Right forelimb (tissue), 1 donor: ENCODE measurements at places on chromosomes 11 and 22.

DNA sequence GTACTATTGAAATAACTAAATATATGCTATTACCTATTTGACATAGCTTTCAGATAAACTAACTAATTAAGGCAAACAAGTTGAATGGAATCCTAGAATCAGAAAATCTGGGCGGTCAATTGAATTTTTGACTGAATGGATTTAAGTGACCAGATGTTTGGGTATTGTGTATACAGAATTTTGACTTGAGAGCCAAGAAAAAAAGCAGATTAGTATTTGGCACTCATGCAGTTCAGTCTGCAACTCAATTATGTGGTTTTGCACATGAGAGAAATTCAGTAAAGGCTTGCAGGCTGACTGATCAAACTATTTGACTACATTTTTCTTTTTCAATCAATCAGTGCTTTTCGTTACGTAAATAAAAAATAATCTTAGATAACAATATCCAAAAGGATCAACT lies 254.8 kb downstream of the GUCY1A2 start:
- no peak for DNase-seq

DNA sequence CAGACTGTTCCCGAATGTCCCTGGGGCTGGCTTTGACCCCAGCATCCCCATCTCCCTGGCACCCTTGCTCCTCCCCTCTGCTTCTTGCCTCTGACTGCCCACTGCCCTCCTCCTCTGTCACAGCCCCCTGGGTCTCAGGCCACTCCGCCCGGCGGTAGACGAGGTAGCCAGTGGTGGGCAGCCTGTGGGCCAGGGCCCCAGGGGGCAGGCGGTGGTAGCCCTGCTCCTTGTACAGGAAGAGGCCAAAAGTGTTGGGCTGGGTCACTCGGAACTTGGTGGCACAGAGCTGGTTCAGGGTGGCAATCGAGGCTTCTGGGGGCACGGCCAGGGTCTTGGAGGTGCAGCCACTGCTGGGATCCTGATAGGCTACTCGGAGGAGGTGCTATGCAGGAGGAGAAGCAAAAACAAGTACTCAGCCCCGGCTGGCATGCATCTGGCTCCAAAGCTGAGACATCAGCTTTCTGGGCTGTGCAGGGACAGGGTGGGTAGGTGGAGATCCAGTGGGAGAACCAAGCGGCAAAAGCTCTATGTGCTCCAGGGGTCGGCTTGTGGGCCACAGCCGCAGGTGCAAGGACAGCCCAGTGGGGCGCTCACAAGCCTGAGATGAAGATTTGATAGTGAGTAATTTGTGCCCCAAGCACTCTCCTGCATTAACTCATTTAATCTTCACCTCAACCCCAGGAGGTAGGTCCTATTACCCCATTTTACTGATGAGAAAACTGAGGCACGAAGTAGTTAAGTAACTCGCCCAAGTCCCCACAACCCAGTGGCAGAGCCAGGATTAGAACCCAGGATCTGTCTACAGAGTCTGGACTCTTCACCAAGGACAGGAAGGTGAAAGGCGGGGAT lies 3.6 kb downstream of the RIN1 start:
- peak; percentile 31 for DNase-seq

GRCh38 chr11:105854269-105854668 lies 167.8 kb downstream of the MSANTD4 start:
- DNase-seq: no peak

DNA sequence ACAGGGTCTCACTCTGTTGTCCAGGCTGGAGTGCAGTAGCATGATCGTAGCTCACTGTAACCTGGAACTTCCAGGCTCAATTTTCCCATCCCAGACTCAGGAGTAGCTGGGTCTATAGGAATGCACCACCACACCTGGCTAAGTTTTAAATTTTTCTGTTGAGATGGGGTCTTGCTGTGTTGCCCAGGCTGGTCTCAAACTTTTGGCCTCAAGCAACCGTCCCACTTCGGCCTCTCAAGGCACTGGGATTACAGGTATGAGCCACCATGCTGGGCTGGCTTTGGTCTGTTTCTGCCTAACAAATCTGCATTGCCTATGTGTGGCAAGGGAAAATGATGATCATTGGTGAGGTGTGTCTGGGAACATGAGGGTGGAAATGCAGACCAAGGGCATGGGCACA lies 59.3 kb upstream of the CLMP start:
- DNase-seq: no peak

GRCh38 chr11:95832763-95833162 lies 42.5 kb downstream of the CEP57 start:
- no peak for DNase-seq

- no peak for DNase-seq
These were observed 24.2 kb upstream of the UCP3 start for GRCh38 chr11:74033046-74033445.

GRCh38 chr11:119015054-119015611 lies 3.0 kb downstream of the RPS25 start:
- no peak for DNase-seq

DNA sequence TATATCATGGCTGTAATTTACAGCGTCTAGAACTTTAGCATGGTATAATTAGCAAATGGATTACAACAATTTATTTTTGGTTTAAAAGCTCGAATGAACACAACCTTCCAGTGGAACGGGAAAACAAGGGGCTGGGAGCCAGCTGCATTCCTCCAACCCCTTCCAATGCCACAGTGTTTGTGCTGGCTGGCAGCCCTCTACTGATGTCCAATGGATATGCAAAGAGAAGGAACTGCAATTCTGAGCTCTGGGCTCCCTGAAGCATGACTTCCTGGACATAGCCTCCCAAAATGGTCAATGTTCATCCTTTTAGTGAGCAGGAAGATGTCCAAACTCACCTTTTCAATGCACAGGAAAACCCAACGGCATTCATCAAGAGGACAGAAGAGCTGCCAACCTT lies 288.3 kb downstream of the TENM4 start:
- DNase-seq: no peak

DNA sequence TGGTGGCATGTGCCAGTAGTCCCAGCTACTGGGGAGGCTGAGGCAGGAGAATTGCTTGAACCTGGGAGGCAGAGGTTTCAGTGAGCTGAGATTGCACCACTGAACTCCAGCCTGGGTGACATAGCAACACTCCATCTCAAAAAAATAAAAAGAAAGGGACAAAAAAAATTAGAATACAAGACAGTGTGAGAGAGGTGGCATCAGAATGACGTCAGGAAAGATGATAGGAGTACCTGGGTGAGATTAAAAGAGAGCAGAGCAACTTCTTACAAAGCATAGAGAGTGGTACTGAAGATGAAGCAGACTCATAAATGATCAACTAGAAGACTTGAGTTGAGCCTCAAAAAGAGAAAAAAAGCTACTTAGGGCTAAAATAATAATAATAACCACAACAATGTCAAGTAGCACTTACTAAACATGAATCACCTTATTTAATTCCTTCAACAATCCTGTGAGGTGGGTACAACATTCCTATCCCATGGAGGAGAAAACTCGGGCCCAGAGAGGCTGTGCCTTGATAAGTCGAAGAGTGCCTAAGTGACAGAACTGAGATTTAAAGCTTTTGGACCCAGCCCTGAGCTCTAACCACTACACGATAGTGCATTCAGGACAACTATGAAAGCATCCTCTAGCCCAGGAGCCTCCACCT lies 5.2 kb upstream of the SLN start:
- no peak for DNase-seq
